Nucleus accumbens (tissue), 56 donors: ENCODE measurements at places on chromosomes 1 and 21.

DNA sequence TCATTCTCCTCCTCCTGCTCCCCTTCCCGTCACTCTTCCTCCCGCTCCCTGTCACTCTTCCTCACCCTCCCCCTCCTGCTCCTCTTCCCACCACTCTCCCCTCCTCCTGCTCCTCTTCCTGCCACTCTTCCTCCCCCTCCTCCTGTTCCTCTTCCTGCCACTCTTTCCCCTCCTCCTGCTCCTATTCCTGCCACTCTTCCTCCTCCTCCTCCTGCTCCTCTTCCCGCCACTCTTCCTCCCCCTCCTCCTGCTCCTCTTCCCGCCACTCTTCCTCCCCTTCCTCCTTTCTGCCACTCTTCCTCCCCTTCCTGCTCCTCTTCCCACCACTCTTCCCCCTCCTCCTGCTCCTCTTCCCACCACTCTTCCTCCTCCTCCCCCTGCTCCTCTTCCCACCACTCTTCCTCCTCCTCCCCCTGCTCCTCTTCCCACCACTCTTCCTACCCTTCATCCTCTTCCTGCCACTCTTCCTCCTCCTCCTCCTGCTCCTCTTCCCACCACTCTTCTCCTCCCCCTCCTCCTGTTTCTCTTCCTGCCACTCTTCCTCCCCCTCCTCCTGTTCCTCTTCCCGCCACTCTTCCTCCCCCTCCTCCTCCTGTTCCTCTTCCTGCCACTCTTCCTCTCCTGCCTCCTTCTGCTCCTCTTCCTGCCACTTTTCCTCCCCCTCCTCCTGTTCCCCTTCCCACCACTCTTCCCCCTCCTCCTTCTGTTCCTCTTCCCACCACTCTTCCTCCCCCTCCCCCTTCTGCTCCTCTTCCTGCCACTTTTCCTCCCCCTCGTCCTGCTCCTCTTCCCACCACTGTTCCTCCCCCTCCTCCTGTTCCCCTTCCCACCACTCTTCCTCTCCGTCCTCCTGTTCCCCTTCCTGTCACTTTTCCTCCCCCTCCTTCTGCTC, 28.7 kb upstream of the ARTN start:
- DNase-seq = no peak

GRCh38 chr1:3714814-3715213, 37.4 kb upstream of the CCDC27 start:
- no peak for DNase-seq

- DNase-seq = no peak
Observed at GRCh38 chr1:39003794-39004193, 12.7 kb downstream of the AKIRIN1 start.

DNA sequence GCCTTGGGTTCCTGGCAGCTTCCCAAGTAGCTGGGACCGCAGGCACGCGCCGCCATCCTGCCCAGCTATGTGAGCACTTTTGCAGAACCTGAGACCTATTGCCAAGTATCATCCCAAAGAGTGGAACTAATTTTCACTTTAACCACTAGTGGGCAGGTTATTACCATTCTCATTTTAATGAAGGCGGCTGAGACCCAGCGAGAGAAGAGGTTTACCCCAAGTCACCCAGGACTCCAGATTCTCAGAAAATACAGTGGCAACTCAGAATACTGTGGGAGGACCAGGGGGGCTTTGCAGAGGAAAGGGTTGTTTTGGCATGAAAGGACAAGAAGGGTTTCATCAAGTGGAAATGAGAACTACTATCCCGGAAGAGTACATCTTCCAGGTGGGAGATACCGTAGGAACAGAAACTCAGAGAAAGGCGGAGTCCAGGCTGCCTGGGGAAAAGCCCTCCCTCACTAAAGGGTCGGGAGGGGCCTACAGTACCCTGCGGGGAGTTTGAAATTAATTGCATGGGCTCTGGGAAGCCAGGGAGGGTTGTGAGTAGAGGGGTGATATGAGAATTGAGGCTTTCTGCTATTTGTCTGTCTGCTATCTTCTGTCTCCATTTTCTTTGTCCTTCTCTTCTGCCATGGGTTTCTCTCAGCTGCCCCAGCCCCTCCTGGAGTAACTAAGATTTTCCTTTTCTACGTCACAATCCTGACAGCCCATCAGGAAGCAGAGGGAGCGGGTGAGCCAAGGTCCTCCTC, 7.2 kb upstream of the SEMA4A start:
- DNase-seq = no peak

GRCh38 chr1:235549351-235550139, 45.3 kb upstream of the B3GALNT2 start:
- no peak for DNase-seq

DNA sequence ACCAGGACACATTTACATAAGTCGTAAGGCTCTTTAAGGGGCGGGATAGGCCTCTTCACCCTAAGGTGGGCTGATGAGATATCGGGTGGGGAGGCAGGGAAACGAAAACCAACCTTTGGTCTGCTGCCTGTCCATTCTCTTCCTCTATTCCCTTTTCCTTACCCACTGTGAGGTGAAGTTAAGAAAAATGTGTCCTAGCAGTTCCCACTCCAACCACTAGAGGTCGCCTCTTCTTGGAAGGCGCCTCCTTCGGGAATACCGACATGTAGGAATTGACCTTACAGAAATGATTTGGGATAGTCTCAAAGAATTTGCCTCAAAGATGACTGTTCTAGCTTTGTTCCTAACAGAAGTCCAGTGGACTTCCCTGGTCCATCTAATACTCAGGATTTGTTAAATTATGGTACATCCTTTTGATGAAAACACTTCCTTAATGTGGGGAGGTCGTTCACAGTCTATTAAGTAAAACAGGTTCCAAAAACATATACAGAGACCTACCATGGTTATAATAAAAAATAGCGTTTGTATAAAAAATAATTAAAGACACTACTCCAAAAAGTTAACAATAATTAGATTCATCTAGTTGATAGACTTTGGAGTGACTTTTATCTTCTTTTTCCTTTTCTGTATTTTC, 14.1 kb downstream of the AZIN2 start:
- peak; percentile 5 for DNase-seq

DNA sequence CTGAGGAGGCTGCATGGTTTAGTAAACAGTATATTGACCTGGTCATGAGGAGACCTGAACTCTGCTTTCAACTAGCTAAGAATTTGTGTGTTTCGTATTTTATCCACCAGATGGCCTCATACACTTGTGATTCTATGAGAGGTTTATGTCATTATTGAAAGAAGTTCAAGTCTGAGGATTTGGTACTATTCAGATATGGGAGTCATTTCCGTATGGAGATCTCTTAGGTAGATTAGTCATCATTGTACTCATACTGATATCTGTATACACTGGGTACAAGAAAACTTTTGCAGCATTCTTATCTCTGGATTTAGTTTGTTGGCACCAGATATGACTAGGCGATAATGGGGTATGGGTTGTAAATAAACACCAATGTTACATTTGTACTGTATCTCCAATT, 26.6 kb downstream of the ATF6 start:
- no peak for DNase-seq

DNA sequence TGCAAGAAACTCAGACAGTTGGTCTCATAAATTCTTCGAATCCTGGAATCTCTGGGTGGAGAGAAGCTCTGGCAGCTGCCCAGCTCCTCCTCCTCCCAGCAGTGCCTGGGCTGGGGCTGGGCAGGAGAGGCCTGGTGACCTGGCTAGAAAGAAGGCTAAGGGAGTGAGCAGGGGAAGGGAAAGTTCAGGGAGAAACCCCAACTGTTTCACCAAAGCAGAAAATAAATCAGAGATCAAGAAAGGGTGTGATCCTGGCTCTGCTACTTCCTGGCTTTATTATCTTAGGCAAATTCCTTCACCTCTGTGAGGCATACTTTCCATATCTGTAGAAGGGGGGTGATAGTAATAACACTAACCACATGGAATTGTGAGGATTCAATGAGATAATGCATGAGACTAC, 8.8 kb upstream of the COL16A1 start:
- DNase-seq = no peak

DNA sequence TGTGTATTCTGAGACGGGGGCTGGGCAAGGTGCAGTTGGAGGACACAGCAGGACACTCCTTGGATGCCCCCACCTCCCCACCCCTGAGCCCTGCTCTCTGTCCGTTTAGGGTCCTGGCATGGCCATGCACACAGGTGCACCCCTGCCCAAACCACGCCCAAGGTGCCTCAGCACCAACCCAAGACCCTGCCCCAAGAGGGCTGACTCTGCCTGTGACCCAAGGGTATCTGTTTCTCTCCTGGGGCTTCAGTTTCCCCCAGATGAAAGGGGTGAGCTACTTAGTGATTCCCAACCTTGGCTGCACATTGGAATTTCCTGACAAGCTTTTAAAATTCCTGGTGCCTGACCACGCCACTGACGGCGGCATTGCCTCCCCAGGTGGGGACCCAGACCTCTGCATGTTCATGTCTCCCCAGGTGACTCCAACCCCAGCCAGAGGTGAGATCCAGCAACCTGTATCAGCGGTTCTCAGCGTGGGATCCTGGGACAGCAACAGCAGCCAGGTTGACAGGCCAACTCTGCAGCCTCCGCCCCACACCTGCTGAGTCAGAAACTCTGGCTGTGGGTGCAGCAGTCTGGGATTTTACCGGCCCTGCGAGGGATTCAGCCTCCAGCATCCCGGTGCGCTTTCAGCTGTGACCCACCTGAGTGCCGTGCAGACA, 483.4 kb downstream of the NPHP4 start:
- no peak for DNase-seq

DNA sequence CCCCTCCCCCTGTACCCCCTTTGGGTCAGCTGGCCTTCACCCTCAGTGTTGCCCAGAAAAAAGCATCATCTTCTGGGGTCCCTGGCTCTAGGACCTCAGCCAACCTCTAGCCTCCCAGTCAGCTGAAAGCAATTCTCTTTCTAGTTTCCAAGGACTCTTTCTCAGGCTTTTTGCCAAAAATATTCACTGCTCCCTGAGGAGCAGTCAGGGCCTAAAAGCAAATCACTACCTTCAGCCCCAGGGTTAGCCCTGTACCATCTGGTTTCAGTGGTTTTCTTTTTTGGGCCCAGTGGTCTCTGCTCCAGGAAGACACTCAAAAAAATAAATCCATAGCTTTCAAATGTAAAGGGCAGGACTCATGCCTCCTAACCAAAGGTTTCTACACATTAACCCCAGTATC, 3.1 kb upstream of the LMOD1 start:
- DNase-seq = no peak

GRCh38 chr1:160193091-160193819, 2.9 kb downstream of the CASQ1 start:
- DNase-seq = peak; percentile 72

DNA sequence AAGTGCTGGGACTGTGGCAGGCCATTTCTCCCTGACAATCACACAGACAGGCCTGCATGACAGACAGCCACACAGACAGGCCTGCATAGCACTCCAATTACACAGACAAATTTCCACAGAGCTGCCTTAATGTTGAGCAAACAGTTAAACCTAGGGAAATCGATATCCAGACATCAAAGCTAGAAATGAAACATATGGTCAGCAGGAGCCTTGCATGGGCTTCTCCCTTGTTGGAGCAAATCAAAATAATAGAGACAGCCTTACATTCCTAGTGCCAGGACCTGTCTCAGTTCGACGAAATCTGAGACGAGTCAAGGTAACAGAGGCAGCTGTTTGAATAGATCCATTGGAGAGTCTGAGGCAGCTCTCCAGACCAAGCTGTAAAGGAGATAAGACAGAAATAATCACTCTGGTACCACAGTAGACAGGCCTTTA, 42.4 kb downstream of the OLFML3 start:
- DNase-seq = no peak

DNA sequence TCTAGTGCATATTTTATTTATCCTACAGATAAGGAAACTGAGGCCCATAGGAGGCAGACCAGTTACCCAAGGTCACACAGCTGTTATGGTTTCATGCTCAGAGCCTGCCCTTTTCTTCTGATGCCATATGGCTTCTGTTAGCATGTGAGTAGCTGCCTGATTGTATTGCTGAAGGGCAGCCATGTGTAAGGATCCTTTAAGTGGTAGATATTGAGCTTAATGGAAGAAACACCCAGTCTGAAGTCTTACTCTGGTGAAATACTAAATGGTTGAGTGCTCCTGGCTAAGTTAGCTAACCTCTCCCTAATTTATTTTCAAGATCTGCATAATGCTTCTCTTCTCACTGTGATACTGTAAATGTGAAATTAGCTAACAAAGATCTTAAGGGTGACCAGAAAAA, 30.9 kb downstream of the ADAMTS5 start:
- DNase-seq = no peak

GRCh38 chr1:29811727-29812407, 575.5 kb downstream of the PTPRU start:
- no peak for DNase-seq

DNA sequence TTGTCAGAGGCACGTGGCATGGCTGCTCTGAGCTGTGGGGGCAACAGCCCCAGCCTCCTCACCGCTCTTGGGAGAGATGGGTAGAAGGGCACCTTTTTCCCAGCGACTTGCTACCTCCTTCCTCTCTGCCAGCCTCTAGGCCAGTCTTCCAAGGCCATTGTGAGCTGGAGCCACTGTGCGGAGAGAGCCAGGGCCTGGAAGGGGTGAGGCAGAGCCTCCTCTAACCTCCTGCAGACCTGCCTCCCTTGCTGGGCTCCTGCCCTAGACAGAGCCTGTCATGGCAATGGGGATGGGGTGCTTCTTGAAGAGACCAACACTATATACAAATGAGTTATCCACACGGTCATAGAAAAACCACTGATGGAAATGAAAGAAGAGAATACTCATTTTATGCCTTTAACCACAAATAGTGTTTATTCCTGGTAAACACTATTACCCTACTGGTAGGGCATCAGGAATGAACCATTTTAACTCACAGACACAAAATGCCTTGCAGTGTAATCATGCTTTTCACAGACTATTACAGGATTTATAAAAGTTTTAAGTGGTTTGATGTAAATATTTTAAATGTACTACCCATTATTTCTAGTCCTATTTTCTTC, 5.0 kb upstream of the IGFN1 start:
- no peak for DNase-seq

GRCh38 chr1:41998250-41998649, 79.5 kb upstream of the HIVEP3 start:
- DNase-seq = no peak

- no peak for DNase-seq
Observed at GRCh38 chr1:163826500-163826899, 504.7 kb downstream of the NUF2 start.

GRCh38 chr1:227558732-227559262, 4.6 kb upstream of the ZNF678 start:
- DNase-seq = no peak

DNA sequence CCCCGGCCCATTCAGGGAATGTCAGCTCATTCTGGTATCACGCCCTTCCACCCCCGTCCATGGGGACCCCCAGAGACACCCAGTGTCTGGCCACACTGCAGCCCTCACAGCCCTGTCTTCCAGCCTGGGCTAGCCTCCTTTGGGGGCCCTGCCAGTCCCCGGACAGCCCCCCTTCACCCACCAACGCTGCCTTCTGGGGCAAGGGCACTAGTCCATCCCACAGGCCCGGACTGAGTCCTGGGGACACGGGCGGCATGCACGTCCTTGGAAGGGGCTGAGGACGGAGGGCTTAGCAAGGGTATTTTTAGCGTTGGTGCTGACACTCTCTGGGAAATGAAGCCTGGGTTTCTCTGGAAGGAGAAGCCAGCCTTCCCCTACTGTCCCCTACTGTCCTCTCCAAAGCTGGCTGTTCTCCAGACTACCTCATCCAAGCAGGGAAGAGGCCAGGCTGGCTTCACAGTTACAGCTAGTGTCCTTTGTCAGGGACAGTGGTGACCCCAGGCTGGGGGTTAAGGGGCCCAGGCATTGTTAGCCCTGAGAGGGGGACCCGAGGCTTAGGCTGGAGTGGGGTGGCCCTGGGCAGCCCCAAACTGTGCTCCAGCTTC, 39.5 kb downstream of the COQ8A start:
- no peak for DNase-seq

- no peak for DNase-seq
Observed at GRCh38 chr1:37782491-37782890, 11.2 kb upstream of the MANEAL start.

- DNase-seq = no peak
Observed at GRCh38 chr1:77382366-77382765, 100.5 kb downstream of the AK5 start.
